Type B pancreatic cell (in vitro differentiated cells): ENCODE measurements at places on chromosomes 2 and 18. TPM values are rescaled to one million over a fixed set of nuclear protein-coding genes. Genes with fewer than 3 reads are reported as not detected.

SH2D6 gene
- total RNA-seq: 0.97 TPM in 1 of 2 replicates, not detected in the other

NDUFV2 gene
- 122 and 135 TPM in 2 replicates for total RNA-seq

REEP1 gene
- 6.4 and 14.1 TPM in 2 replicates for total RNA-seq

STK11IP gene
- 30.7 and 42.5 TPM in 2 replicates for total RNA-seq

FAM124B gene
- not detected in 2 replicates for total RNA-seq

ADAM23 gene
- 3.1 and 20.2 TPM in 2 replicates for total RNA-seq

ELOA2 gene
- total RNA-seq: not detected in 2 replicates

DNA sequence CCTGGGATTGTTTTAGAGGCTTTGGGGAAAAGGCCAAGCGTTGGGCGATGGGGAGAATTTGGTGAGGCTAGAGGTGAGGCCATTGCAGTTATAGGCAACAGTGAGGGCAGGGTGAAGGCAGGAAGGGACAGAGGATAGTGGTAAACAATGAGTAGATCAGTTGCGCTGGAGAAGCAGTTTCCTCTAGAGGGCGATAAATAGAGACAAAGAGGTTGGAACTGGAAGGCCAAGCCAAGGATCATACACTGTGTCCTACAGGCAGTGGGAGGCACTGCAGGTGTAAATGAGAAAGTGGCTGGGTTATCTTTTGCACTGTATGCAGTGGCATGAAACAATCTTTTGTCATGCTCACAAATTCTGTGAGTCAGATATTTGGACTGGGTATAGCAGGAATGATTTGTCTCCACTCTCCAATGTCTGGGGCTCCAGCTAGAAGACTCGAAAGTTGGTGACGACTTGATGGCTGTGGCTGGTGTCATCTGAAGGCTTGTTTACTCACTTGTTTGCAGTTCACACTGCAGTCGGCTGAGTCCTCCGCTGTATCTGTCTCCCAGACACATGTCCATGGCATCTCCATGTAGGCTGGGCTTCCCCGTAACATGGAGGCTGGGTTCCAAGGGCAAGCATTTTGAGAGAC is 82.1 kb downstream of the TNP1 start:
- no peak for DNase-seq

- no peak for DNase-seq
Measured at GRCh38 chr2:190684931-190685330, 36.0 kb downstream of the NAB1 start.

DNA sequence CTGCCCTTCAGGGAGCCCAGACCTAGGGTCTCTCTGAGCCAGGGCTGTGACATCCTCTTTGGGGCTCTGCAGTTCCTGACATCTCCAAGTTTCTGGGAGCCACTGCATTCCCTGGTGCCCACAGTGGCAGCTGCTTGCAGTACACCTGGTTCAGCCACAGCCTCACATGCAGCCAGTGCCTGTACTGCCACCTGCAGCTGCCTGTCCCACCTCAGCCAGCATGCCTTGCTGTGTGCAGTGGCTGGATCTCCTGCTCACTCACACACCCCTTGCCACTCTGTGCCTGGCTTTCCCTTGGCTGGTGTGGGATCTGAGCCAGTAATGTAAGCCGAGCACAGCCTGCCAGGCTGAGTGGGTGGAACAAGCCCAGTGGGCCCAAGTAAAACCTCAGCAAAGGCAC is 1288.7 kb downstream of the CNTNAP5 start:
- DNase-seq: no peak

DNA sequence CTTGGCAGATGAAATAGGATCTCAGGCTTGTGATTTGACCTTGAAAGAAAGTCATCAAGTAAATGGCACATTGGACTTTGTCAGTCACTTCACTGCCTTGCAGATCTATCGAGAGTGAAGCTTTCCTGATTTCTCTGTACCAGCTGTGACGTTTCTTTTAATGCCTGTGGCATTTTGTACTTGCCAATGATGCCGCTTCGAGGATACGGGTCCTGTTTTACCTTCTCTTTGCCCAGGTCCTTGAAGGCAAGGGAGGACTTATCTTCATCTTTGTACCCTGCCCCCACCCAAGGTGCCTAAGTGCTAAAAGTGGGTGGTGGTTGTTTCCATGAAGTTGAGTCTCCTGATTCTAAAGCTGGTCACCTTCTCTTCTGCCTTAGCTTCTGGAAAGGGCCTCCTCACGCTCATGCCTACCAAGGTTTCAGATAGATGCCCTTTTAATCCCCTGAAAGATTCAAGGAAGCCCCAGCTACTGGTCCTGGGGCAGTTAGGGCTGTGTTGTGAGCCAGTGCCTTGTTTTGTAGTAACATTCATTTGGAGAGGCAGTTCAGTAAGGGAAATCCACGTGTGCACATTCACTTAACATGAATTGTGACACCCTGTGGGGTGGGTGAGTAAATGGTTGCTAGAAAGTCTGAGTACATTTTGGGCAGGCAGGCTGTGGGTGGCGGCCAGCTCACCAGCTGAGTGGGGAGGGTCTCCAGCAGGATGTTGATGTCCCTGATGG is 6.1 kb downstream of the LBH start:
- no peak for DNase-seq

DNA sequence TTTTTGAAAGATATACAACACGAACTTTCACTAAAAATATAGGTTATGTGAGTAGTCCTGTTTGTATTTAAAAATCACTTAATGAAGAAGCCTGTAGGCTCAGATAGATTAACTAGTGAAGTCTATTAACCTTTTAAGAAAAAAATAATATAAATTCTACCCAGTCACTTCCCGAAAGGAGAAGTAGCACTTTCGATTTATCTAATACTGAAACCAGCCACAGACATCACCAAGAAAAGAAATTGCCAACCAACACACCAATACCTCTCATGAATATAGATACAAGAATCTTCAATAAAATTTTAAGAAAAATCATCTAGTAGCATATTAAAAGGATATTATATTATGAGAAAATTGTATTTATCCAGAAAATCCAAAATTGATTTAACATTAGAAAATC is 160.5 kb downstream of the GALNT13 start:
- DNase-seq: no peak

DNA sequence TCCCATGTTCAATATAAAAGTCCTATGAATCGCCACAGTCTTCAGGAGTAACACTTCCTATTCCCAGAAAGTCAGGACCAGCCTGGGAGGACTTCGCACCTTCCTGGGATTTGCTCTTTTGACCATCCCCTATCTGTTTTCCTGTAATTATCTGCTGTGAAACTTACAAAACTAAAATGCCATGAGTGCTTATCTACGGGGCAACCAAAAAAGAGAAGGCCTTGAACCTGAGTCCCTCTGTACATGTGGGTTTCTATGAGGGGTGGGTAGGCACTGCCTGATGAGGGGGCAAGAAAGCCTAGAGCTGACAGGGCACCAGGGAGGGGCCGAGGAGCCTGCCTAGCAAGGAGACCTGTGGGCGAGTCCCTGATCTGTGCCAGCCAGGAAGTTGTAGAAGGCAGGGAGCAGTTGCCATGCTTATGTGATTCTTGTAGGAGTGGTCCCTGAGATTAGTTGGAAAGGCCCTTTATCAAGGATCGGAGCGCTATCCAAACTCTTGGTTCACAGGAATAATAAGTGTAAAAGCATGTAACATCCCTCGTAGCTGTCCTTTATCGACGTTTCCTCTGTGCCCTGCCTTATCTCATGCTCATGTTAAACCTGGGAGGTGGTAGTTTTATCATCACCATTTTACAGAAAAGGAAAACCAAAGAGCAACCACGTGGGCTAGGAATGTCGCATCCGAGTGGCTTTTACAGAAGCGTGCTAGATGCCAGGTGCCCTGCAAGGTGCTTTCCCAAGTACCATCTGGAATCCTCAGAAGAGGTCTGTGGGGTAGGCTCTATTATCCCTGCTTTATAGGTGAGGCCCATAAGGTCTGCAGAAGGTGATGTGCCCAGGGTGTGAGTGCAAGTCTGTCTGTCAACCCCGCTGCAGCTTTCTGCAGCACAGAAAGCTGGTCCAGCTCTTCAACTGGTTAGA is 111.8 kb downstream of the B3GNT2 start:
- no peak for DNase-seq

DNA sequence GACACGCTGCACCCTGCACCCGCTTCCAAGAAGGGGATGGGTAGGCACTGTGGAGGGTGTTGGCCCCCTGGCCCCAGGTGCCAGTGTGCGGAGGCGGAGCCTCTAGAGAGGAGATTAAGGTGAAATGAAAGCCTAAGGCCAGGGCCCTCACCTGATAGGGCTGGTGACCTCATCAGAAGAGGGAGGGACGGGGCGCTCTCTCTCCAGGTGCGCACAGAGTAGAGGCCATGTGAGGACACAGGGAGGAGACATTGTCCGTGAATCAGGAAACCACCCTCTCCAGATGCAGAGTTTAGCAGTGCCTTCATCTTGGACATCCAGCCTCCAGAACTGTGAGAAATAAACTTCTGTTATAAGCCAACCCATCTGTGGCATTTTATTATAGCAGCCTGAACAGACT is 62.3 kb downstream of the PSMG2 start:
- no peak for DNase-seq

DNA sequence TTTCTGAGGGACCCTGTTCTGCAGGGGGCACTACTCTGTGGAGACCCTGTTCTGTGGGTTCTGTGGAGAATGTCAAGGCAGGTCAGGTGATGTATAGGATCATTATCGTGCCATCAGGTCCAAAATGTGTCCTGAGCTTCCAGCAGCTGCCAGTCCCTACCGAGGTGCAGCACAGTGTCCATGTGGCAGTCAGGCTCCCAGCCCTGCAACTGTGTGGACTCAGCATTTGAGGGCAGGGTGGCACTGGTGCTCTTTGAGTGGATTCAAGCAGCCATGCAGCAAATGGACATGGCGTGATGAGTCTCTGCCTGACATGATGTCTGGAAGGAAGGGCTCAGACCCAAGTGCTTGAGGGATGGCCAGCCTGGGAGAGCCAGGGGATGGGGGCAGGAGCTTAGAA is 35.0 kb downstream of the STK25 start:
- no peak for DNase-seq

- DNase-seq: no peak
Measured at GRCh38 chr2:196289000-196289399, 117.6 kb upstream of the STK17B start.

GRCh38 chr2:42196403-42197267 is 27.5 kb downstream of the EML4 start:
- no peak for DNase-seq

DNA sequence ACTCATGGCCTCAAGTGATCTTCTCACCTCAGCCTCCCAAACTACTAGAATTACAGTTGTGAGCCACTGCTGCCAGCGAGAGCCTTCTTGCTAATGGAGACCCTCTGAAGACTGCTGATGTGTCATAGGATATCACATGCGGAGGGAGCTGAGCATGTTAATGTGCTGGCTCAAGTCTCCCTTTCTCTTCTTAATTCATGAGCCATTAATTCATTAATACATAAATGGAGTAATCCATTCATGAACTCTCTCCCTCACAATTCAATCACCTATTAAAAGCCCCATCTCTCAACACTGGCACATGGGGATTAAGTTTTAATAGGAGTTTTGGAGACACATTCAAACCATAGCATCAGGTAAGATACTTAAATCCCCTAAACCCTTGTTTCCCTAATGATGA is 54.8 kb downstream of the SYT4 start:
- DNase-seq: no peak

DNA sequence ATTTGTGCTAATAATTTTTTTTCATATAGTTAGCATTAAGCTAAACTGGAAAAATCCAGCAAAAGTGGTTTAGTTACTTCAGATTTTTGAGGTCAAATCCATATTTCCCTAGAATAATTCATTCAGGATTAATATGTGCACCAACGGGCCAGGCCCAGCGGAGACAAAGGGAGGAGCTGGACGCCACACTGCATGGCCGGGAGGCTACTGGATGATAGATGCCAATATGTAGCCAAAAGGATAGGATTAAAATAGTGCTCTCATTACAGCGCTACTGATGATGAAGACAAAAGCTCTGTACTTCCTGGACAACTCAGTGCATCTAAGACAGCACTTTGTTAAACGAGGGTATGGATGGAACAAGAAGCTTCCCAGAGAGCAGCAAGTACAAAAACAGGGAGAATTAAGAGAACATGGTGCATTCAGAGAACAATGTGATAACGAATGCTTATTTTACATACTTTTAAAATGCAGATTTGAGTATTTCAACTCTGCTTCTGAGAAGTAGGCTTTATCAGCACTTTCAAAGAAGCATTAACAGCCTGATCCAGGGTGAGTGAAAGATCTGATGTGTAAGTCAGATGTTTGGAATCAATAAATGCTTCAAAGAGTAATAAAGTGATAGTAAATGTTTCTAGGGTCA is 39.8 kb downstream of the PPP4R1 start:
- DNase-seq: no peak

DNA sequence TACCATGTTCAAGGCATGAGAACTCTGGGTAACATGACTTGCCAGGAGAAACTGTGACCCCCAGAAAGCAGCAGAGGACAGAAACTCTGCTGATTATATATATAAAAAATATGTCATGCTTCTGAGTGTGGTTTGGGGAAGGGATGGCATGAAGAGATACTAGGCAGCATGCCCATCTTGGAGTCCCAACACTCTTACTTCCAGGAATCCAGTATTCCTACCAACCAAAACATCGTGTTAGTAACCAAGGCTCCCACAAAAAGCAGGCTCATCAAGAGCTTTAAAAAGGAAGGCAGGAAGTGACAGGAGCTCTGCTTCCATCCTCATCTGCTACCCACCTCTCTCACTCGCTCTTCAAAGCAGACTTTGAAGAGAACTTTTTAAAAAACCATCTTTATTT is 31.6 kb upstream of the TWIST2 start:
- DNase-seq: peak; percentile 22

- DNase-seq: no peak
Measured at GRCh38 chr2:188909036-188909435, 65.1 kb upstream of the COL3A1 start.

- no peak for DNase-seq
Measured at GRCh38 chr2:109519513-109519912, 94.3 kb downstream of the SEPTIN10 start.

DNA sequence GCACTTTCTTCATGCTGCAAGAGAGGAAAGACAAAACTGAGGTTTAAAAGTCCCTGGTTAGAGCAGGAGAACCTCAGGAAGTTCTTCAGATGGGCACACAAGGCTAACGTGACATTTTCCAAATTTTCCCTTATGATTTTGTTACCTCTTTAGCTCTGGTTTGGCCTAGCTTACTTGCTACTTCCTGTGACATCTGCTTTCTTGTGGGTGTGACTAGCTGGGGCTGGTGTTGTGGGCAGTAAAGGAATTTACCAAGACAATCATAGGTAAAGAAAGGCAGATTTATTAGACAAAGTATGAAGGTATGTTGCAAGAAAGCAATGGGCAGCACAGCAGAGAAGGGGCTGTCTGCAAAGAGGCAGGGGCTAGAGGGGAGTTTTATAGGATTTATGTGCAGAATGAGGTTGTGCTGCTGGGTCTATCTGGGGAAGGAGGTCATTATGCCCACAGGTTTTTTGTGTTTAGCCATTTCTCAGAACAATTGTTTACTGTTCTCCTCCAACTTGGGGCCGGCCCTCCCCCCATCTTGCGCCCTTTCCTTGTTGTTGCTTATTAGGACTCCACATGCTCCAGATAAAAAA is 6.7 kb upstream of the TNP1 start:
- DNase-seq: no peak
